ENCODE measurements at places on chromosomes 11 and 22.

- no peak for DNase-seq
Observed at GRCh38 chr11:116219171-116219635, 553.6 kb downstream of the BUD13 start.

- no peak for DNase-seq
Observed at GRCh38 chr11:86673055-86673843, 833 bp upstream of the ME3 start.

- no peak for DNase-seq
Observed at GRCh38 chr22:37166675-37167066, 17.0 kb upstream of the IL2RB start.

DNA sequence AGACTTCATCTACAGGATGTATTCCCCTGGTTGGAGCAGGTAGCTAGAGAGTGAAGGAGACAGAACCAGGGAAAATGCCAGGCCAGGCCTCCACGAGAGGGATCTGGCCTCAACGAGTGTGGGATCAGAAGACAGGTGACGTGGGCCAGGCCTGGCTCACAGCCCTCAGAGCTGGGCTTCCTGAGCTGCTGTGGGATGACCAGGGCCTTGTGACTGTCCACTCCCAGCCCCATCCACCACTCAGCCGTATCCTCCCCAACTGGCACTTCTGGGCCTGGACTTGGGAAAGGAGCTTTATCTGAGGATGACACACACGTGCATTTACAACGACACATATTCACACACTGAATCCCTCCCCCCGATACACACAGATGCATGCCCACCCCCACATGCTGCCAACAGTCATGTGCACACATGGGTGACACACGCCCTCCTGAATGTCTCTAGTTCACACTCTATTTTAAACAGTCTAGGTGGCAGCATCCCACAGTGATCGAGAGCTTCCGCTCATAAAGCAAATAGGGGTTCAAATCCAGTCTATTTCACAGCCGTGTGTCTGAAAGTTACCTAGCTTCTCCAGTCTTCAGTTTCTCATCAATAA lies 93.1 kb downstream of the TP53I11 start:
- DNase-seq: no peak

- DNase-seq: no peak
Observed at GRCh38 chr11:35192347-35192746, 53.4 kb downstream of the CD44 start.

DNA sequence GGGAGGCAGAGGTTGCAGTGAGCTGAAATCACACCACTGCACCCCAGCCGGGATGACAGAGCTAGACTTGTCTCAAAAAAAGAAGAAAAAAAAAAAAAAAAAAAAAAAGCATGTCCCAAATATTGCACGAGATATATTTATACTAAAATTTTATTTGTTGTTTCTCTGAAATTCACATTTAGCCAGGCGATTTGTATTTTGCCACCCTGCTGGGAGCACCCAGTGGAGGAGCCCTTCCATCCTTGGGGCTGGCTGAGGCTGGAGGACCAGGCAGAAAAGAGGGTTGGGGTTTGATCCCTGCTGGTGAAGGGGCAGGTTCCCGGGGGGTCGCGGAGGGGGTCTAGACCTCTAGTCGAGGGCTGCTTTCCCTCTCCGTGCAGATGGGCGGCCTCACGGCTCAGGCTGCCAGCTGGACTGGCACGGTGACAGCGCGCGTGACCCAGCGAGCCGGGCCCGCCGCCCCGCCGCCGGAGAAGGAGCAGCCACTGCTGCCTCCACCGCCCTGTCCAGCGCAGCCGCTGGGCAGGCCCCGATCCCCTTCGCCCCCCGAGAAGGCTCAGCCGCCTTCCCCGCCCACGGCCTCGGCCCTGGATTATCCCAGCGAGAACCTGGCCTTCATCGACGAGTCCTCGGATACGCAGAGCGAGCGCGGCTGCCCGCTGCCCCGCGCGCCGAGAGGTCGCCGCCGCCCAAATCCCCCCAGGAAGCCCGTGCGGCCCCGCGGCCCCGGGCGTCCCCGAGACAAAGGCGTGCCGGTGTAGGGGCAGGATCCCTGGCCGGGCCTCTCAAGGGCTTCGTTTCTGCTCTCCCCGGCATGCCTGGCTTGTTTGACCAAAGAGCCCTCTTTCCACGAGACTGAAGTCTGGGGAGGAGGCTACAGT lies 952 bp upstream of the CATSPERZ start:
- DNase-seq: no peak

- no peak for DNase-seq
Observed at GRCh38 chr11:57255618-57256017, 18.6 kb upstream of the APLNR start.

DNA sequence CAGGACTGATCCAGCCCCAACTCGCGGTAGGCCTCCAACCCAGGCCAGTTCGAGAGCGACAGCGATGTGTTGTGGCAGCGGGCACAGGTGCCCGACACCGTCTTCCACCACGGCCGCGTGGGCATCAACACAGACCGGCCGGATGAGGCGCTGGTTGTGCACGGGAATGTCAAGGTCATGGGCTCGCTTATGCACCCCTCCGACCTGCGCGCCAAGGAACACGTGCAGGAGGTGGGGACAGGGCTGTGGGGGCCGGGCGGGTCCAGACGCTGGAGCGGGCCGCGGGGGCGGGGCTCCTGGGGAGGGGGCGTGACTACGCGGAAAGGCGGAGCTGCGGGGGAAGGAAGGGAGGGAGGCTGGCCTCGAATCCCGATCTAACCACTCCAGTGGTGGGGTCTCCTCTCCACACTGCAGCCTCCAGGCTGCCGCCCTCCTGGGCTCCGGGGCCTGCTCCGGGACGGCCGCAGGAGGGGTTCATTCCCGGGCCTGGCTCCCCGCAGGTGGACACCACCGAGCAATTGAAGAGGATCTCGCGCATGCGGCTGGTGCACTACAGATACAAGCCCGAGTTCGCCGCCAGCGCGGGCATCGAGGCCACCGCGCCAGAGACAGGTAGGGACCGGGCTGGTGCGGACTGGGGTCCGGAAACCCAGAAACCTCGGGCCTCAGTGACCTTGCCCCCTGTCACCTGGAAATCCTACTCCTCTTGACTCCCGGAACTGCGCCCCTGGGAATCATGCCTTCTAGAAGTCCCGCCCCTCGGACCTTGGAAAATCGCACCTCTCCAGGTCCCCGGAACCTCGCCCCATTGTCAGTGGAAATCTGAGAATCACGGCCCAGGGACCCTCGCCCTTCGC lies 14.9 kb downstream of the TMEM258 start:
- no peak for DNase-seq

Measured in AG04449 (cell line).